ENCODE measurements at places on chromosomes 3 and 15.

DNA sequence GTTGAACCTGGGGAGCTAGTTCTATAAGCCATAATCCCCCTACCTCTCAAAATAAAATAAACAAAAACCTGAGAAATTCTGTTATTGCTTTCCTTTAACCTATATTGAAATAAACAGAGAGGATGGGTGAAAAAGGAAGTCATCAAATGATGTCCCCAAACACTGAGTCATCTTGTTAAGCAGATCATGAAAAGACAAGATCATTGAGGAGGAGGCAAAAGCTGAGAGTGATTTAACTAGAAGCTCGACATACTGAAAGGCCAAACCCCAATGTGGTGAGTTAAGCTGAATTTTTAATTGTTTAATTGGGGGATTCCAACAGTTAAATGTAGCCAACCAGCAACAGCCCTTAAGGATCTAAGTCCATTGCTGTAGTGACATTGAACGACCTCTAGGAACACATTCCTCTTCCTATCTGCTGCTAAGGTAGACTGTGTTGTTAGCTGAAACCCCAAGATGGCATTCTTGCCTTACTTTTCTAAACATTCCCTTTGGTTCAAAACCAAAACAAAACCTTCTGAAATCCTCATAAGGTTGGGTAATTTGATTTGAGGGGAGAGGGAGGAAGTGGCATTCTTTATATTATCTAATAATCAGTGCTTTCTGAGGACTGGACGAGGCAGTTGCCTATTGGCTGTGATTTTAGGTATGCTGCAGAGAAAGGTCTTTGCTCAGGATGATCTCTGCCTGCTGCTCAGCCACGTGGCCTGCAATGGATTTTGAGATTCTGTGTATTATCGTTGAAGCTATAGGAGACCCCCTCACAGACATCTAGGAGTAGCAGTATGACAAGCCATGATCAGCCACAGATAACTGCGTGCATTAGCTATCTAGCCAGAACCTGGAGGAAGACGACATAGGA is 62.7 kb upstream of the BNIP2 start:
- DNase-seq: no peak

GRCh38 chr3:65619451-65619881 is 419.3 kb downstream of the MAGI1 start:
- no peak for DNase-seq

DNA sequence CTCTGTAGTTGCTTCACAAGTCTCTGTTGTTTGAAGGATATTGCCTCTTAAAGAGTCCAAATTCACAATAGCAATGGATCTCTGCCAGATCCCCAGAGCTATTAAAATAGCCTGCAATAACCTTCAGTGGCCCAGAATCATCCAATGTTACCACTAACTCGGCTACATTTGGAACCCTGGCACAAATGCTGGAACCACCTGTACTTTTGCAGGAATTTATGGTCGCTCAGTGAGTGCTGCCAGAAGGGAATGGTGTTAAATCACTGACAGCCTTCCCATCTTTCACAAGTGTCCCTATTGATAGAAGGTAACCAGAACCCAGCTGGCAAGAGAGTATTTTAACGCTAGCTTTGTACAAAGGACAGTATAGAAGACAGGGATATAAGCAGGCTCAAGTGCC is 298.8 kb upstream of the PLSCR5 start:
- no peak for DNase-seq

GRCh38 chr15:94206463-94207167 is 24.7 kb upstream of the MCTP2 start:
- no peak for DNase-seq

GRCh38 chr3:98240131-98240530 is 23.9 kb upstream of the OR5H6 start:
- DNase-seq: no peak

DNA sequence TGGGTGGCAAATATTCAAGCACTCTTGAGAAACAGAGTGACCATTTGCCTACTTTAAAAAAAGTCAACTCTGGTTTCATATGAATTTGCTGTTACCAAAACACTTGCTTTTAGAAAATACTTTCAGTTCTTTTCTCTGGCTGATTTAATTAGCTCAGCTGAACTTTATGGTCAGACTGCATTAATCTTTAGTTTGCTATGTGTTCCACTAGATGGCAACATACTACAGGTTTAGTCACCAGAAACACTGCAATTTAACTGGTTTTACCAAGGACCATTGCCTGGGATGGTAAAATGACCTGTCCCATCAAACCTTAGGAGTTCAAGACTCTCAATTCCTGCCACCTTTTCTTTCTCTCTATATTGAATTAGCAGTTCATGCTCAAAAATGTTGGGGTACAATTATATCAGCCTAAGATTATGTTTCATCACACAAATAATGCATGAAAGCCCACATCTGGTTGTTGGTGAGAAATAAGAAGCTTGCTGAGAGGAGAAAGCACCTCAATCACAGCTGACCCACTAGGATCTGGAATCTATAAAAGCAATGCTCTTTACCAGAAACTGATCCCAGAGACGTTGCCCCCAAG is 14.2 kb downstream of the EIF4E3 start:
- no peak for DNase-seq

DNA sequence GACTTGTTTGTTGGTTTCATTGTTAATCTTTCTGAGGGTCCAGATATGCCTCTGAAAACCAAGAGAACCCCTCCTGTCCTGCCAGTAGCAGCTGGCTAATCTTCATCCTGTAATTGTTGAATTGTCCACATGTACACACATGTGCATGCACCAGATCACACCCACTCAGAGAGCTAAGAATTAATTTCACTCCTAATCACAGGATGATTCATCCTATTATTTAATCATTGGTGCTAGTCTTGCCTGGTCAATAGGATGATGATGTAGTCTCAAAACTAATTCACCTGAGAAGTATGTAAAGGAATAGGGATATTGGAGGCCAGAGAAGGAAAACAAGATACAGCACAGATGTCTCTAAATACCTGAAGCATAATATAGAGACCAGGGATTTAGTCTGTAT is 7.8 kb upstream of the AHSG start:
- DNase-seq: no peak

DNA sequence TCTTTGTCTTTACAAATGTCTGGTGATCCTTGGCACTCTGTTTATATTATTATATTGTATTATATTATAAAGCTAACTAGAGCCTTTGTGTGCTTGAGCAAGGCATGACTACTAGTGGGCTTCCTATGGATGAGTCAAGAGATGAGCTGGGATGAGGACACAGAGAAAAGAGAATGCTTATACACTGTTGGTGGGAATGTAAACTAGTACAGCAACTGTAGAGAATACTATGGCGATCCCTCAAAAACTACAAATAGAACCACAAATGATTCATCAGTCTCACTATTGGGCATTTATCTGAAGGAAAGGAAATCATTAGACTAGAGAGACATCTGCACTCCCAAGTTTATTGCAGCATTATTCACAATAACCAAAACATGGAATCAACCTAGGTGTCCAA is 40.8 kb upstream of the MED12L start:
- DNase-seq: no peak

DNA sequence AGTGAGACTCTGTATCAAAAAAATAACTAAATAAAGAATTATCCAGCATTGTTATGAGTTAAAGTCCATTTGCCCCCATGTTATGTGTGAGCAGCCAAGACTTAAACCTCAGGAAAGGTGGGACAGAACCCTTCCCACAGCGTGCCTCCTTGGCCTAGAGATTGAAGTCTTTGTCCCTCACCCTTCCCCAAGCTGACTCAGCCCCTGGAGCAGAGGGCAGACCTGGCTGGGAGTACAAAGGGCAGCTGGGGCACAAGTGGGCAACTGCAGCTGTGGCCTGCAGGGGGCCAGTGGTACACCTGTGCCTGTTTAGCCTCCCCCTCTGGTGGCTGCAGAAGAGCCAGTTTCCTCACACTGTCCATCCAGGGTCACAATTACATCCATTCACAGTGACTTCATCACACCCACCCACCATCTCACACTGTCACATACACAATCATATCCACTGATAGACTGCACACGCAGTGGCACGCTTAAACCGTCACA is 940 bp upstream of the ACY1 start:
- no peak for DNase-seq

- peak; percentile 83 for DNase-seq
Observed at GRCh38 chr15:90231028-90232017, 2.4 kb downstream of the CIB1 start.

DNA sequence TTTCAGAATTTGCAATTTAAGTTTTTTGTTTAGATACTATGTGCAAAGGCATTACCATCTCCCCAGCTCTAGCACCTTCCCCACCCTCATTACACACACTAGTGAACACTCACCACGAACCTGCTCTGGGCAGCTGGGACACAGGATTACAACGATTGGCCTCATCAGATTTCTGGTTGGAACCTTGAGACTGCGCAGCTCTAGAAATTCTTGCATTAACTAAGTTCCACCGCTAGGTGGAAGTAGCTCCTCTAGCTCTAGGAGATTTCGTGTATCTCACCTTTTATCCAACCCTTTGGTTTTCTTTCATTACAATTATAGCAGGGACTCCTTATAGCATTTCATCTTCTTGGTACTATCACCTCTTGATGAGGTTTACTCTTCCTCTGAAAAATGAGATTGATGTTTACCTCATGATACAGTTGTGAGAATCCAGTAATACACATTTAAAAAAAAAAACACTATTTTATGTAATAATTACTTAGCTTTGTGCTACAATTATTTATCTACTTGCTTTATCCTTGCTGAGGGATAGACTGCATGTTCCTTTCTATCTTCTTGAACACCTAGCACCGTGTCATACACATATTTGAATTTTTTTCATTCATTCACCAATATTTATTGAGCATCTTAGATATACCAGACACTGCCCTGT is 28.7 kb upstream of the PLOD2 start:
- no peak for DNase-seq

- no peak for DNase-seq
Observed at GRCh38 chr15:31135523-31135922, 34.0 kb upstream of the TRPM1 start.

DNA sequence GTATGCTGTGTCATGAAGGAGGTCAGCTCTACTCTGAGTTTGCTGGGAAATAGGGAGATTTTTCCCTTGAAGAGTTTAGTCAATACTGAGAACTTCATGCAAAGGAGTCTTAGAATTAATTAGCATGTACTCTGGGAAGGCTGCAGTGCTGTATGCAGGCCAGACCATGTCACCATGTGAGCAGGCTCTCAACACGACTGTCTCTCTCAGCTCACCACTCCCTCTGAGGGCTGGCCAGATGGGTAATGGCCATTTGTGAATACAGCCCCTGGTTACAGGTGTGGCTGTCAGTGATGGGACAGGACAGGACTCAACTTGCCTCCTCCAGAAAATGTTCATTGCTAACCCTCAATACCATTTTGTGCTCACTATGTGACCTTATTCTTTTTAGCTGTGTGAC is 5.1 kb upstream of the CERS3 start:
- DNase-seq: no peak

DNA sequence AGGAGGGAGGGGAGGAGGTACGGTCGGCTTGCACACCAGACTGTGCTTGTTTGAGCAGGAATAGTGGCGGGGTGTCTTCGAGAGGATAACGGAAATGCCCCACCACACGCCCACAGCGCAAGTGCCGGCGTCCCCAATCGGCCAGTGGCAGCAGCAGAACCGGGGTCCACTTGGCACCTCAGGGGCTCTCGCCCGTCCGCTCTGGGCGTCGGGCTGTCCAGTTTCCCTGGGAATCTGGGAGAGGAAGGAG is 53.7 kb downstream of the CCDC54 start:
- DNase-seq: no peak

GRCh38 chr3:65251375-65251774 is 563.6 kb upstream of the ADAMTS9 start:
- no peak for DNase-seq

GRCh38 chr3:161251716-161252115 is 30.6 kb downstream of the NMD3 start:
- DNase-seq: no peak

- no peak for DNase-seq
Observed at GRCh38 chr3:125108833-125109535, 53.2 kb upstream of the HEG1 start.

- DNase-seq: no peak
Observed at GRCh38 chr3:186532598-186533072, 11.5 kb downstream of the CRYGS start.

DNA sequence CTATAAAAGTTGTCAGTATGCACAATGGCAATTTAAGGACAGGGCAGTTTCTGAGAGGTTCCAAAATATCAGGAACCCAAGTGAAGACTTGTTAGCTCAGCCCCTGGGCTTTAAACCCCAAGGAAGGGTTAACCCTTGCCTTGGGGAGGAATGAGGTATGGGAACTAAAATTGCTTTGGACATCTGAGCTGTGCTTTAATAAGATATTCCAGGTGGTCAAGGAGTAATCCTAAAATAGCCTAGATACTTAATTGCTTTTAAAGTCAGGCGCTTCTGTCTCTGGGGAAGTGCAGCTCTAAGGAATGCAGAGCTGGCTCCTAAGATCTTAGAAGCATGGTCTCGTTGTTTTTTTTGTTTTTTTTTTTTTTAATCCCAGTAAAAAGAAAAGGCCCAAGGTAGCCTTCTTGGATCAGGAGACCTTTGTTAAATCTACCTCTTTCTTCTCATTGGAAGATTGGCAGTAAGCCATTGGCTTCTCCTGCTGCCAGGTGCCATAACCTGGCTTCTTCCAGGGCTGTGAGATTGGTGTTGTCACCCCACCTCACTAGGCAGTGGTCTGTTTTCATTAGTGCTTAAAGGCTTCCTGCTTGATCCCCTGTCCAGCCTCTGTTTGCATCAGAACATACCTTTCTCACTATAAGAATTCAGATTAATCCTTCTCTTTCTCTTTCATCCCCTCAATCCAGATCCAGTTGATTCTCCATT is 24.5 kb downstream of the ARID3B start:
- no peak for DNase-seq

DNA sequence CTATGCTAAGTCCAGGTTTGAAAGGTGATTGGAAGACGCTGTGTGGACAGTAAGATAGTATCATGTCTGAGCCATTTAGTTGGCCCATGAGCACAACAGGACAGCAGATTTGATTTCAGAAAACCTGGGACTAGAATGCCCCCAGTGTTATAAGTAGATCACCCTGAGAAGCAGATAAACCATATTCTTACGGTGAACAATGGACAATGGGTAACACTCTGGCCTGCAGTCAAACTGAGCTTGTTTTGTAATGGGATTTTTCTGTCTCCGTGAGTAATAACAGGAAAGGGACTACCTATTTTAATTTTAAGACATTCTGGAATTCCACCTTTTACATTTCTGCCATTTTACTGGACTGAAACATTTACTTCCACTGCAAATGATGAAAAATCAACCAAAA is 71.5 kb downstream of the LDHAL6B start:
- no peak for DNase-seq

- DNase-seq: no peak
Observed at GRCh38 chr15:76439542-76439941, 103.0 kb downstream of the ISL2 start.

DNA sequence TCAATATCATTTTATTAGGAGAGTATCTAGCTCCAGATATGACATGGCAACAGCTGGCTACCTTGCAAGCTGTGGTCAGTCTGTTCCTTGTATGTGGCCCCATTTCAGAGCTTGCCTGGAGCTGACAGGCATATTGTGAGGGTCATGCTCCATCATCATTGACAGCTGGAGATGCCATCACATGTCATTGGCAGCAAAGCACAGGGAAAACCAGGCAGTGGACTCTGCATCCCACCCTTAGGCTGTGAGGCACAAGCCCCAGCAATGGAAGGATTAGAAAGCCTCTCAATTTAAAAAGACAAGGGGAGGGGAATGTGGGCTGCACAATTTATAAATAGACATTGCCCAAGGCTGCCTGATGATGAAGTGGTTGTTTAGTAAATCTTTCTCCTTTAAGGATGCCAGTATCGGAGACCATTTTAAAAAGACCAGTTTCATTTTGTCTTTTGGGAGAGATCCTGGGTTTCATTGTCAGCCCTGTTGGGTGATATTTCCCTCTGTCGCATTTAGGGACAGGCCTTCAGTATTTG is 27.9 kb downstream of the LNP1 start:
- no peak for DNase-seq

- DNase-seq: no peak
Observed at GRCh38 chr15:86392874-86393273, 313.2 kb downstream of the AGBL1 start.

All from effector memory CD4-positive, alpha-beta T cell (primary cell).